ENCODE measurements at places on chromosomes 4 and X.

DNA sequence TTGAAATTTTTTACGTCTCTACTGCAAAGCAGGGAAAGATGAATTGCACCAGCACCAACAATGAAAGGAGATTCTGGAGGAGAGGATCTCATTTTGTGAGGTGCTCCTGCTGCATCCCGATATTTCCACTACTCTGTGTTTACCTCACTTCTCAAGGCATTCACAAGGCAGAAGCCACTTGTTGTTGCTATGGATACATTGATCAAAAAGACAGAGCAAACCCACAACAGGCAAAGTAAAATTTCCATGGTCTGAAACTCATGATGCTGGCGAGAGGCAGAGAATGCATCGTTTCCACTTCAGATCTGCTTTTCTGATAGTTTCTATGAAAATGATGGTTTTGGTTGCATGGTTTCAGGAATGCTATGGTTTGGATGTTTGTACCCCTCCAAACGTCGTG, 323.3 kb downstream of the ASMT start:
- DNase-seq = no peak

DNA sequence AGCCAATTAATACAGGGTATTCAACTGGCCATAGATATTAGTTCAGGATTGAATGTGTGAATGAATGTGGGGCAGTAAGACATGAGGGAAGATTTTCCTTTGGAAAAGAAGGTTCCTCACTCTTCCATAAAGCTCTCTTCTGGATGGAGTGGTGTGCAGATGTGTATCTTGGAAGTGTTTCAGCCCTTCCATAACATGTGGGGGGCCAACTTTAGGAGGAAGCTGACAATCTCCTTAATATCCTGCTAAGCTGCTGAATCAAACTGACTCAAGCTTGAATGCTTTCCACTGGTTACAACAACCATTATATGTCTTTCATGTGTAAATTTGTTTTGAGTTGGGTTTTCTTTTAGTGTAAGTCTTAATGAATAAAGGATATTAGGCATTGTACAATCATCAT, 40.3 kb downstream of the FANCB start:
- no peak for DNase-seq

GRCh38 chrX:80223982-80224579, 196.2 kb upstream of the TENT5D start:
- no peak for DNase-seq

DNA sequence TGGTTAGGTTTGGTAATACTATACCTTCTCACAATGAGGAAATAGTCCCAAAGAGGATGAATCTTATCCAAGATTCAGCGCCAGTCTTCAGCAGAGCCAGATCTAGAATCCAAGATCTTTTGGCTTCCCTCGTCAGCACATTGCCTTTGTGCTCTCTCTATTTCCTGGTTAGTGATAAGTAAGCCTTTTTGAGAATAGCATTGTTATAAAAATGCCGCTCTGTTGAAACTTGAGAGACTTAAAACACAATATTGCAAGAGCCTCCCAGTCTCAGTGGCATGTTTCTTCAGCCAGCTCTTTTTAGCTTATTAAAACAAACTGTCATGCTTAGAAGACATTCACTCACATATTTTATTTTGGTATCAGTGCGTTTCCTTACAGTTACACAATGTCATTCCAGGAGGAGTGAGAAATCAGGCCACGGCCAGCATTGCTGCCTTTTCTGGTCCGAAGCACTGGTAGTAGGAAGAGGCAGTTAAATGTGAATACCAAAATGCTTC, 141.4 kb downstream of the KLHL8 start:
- DNase-seq = no peak

DNA sequence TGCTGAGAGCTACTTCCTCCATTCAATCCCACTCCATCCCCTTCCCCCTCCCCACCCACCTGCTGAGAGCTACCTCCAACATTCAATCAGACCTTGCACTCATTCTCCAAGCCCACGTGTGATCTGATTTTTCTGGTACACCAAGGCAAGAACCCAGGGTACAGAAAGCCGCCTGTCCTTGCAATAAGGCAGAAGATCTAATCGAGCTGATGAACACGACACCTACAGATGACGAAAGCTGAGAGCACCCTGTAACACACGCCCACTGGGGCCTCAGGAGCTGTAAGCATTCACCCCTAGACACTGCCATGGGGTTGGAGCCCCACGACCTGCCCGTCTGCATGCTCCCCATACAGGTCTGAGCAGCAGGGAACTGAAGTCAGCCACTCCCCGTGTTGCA, 58.3 kb downstream of the TRIML1 start:
- no peak for DNase-seq

DNA sequence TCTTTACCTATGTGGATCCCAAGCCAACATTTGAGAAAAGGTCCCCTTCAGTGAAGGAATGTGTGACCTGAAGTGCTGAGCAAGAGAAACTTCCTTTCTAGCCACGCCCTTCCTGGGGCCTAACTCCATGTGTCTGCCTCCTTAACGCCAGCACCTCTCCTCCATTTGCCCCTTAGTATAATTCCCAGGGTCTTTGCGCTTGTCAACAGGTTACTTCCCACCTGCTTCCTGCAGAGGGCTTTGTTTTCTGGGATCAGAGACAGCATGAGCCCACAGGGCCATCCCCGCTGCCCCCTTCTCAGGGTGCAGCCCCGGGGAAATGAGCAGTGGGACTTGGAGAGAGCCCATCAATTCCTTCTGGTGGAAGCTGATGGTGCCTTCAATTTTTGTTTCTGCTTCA, 45.9 kb upstream of the DRD5 start:
- no peak for DNase-seq

GRCh38 chr4:99179626-99180025, 35.5 kb upstream of the ADH4 start:
- DNase-seq = no peak

- no peak for DNase-seq
Measured at GRCh38 chrX:121000589-121000988, 15.0 kb upstream of the CT47A1 start.

GRCh38 chrX:45743081-45743533, 542.4 kb upstream of the DIPK2B start:
- no peak for DNase-seq

DNA sequence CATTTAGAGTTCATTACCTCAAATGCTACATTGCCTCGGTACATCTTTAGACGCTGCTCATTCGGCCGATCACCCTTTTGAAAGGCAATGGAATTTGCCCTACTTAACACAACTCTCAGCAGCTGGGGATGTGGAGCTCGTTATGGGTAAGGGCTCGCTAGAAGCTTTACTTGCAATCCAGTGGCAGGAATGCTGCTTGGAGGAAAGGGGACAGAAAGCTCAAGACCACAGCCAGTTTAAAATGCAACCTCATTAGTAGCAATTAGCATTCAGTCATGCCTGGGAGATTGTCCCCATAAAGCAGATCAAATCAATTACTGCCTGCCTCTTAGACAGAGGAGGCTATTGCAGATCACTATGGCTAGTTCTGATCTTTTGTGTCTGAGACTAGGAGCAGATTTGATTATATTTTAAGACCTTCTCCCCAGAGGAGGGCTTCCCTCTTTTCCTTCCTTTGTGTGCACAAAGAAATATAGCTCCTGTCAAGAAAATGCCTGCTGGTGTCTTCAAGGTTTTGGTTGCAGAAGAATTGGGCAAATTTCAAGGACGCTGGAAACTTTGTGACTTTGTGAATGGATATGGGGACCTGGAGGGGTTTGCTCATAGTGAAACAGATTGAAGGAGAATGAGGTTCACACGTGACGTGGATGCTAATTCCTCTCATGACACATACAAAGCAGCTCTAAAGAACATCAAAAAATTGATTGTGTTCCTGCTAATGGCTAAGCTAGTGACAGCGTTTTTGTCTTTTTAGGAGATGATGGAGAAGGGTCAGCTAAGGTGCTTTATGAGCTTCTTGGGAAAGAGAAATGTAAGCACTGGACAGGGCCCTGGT, 237.5 kb upstream of the GLRA2 start:
- no peak for DNase-seq

GRCh38 chrX:72041871-72042851, 89.6 kb downstream of the RTL5 start:
- no peak for DNase-seq

DNA sequence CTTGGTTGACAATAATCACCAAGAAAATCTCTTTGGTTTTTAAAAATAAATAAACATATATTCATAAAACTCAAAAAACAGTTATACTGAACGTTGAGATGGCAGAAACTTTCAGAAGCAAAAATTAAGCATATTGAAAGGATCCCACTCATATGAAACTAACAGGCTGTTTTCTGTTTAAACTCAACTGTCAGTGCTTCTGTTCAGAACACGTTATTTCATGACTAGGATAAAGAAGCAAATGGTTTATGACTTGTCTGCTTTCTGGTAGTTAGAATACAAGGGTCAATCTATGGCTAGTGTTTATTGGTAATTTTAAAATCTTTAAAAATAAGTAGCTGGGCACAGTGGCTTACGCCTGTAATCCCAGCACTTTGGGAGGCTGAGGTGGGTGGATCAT, 4.1 kb downstream of the GPR82 start:
- no peak for DNase-seq

- DNase-seq = no peak
Measured at GRCh38 chr4:16642897-16643296, 255.5 kb downstream of the LDB2 start.
